CD14-positive monocyte (primary cell): ENCODE measurements at places on chromosomes 5 and 9.

- no peak for DNase-seq
These were observed 9.9 kb downstream of the C9orf85 start for GRCh38 chr9:71921190-71921814.

DNA sequence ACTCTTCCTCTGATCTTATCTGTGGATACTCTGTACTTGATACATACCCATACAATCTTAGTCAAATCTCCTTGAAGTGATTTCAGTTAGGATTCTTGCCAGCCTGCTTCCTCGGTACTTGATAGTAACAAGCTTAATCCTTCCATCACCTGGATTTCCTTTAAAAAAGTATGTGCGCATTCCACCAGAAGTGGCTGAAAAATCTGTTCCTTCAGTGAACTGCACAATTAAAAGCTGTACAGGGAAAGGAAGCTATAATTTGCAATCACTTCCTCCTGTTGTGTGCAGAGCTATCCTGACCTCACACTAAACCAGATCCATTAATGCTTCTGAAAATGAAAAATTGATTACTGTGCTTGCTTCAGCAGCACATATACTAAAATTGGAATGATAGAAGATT lies 47.3 kb downstream of the PWWP2A start:
- no peak for DNase-seq

DNA sequence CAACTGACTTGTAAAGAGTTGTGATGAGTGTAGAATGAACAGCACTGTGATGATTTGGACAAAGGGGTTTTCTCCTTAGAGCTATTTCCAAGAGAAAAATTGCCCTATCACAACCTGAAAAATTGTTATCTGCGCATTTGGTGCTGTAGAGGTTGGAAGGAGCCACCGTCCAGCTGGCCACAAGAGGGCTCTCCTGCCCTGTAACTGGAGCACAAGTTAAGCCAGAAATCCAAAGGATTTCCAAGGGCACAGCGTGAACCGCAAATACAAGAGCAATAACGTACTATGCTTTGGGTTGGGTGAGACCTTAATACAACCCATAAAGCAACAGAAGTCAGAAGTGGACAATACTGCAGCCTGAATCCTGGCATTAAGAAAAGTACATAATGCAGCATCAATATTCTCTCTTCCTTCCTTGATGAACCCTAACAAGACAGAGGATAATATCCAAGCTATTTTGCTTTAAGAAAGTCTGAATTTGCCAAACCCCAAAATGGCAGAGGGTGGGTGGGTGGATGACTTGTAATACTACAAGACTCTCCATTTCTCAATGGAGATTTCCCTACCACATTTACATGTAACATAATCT lies 56.8 kb upstream of the SMIM32 start:
- no peak for DNase-seq

DNA sequence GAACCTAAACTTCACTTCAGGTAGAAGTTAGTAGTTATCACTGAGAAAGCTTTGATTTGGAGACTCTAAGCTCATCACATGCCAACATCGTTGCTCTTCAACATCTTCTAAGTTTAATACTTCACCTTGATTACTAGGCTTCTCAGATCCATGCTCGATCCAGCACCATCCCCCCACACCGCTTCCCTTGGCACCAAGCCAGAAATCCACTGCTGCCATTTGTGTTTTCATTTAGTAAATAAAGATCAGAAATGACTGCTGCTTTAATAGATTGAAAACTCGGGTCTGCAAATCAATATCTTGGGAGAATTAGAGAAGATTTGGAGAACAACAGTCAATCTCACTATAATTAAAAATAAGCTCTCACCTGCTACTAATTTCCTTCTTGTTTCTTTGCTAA lies 214.7 kb upstream of the NR4A3 start:
- DNase-seq, result no peak

- no peak for DNase-seq
These were observed 16.1 kb downstream of the NOTCH1 start for GRCh38 chr9:136529516-136530460.

DNA sequence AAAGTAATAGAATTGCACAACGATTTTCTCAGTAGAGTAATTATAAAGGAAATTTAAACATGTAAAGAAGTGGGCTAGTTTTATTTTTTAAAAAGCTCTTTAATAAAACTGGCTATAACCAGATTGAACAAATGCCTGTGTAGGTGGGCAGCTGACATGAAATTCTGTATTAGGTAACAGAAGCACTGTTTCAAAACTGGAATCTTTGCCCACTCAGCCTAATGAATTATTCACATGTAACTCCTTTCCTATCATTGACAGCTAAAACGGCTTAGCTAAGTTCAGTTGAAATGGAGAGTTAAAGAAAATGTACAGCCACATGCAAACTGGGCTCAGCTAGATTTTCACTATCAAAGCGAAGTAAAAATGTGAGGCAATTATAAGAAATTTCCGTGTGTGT lies 1300.1 kb upstream of the ACO1 start:
- no peak for DNase-seq

DNA sequence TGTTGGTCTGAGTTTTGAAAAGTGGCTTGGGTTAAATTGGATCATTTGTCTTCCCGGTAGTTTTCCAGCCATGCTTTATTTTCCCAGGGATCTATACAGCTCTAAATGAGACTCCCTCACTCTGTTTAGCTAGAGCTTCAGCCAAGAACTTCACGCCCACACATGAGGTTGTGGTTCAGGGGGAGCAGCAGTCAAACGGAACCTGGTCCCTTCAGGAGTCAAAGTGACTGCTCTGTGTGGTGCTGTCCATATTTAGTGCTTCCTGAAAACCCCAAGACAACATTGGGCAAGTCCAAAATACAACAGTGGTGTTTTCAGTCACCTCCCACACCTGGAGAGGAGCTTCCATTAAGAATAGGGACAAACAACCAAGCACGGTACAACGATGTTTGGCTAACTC lies 90.5 kb downstream of the ANKH start:
- no peak for DNase-seq

DNA sequence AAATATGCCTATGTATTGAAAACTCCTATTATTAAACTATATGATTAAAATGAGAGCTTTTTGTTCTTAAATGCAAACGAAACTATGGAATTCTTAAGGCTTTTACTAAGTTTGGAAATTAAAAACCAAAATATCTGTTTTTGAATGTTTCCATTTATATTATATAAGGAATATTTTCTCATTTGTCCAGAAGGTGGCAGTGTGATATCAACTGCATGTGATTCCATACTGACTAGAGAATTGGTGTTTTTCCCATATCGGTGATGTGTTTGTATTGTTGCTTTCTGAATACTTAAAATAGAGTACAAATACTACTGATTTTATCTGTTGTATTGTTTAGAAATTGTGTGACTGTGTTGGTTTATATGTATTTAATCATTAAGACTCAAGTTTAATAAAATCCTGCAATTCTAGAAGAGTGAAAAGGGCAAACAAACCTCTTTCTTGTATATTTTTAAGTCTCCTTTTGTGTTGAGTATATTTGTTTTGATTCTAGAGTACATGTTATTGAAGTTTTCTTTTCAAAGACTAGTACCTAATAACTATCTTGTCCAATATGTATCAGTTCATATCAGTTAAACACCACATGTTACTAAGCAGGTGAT lies 320.8 kb downstream of the CCDC171 start:
- DNase-seq, result no peak

DNA sequence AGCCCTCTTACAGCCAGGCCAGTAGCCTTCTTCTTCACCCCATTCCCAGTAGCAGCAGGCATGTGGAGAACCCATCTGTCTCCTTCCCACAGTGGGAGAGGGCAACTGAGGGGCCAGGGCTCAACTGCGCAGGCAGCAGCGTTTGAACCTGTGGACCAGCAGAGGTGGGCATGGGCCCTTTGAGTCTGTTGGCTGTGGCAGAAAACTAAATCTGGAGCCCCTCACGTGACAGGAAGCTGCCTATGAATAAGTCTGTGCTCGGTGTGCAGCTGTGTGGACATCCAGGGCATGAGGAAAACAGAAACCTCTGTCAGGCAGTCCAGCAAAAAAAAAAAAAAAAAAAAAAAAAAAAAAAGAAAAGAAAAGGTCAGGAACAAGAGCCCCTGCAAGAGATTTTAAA lies 189.2 kb upstream of the NR3C1 start:
- DNase-seq, result peak; percentile 65

DNA sequence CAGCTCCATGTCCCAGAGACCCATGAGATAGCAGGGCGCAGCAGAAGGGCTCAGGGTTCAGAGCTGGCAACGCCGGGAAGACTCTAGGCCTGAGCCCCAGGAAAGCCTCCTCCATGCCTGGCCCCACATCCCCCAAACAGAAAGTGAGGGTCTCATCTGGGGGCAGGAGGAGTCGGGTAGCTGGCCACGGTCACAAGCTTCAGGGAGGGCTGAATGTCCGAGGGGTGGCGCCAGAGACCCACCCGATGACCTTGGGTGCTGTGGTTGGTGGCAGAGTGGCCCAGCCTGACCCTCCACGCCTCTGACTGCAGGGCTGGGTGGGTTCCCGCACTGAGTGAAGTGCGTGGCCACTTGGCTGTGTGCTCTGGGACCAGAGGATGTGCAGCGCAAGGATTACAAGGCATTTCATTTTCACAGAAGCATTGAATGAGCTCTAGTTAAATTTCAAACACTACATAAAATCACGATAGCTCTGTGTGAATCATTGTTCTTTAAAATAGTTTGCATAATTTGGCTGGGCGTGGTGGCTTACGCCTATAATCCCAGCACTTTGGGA lies 3.0 kb downstream of the C8G start:
- peak; percentile 34 for DNase-seq

GRCh38 chr5:95817430-95817829 lies 5.1 kb downstream of the GLRX start:
- peak; percentile 72 for DNase-seq
